Lower lobe of right lung (tissue), 2 donors: ENCODE measurements at places on chromosomes 11 and 22. TPM values are rescaled to one million over a fixed set of nuclear protein-coding genes. Genes with fewer than 3 reads are reported as not detected.

GRCh38 chr11:65695459-65696241, 16.4 kb upstream of the KAT5 start:
- no peaks in the 10 kb centered on the region for H3K27me3 ChIP-seq
- no peak overlapping the region for H3K27ac ChIP-seq

DNA sequence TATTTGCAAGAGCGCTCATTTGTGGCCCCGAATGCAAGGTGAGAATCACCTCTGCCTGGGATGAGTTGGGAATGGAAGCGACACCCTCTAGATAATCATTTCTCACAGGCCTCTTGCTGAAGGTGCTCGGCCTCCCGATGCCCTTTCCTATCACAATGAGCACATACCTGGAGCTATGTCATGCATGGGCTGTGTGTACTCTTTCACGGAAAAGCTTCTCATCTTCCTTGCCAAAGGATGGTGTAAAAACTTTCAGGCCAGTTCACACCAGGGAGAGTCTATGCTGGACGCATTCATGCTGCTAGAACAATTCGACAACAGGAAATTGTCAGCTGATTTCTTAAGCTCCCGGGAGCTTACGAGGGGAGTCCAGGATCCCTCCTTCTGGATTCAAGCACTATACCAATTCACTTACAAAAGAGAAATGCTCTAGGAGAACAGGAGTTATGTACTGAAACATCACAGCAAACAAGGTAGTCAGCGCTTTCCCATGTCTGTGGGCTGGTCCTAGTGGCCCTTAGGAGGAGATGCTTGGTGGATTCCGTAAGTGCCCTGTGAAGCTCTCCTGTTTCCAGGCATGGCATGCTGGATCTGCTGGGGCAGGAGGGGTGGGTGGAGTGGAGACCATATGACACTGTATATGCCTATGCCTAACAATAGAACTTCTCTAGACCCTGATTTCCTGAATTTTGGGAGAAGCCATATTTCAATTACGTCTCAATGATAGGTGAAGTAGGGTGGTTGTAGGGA, 53.1 kb upstream of the B3GAT1 start:
- H3K27ac ChIP-seq: no peak overlapping the region
- H3K4me3 ChIP-seq: no peak overlapping the region
- no peaks in the 10 kb centered on the region for H3K36me3 ChIP-seq

GRCh38 chr22:47121791-47122190, 359.3 kb downstream of the TBC1D22A start:
- H3K4me3 ChIP-seq: no peak overlapping the region
- H3K27ac ChIP-seq: no peak overlapping the region
- H3K27me3 ChIP-seq: no peaks in the 10 kb centered on the region
- H3K4me1 ChIP-seq: no peaks in the 10 kb centered on the region
- DNase-seq: peak; percentile 41

DNA sequence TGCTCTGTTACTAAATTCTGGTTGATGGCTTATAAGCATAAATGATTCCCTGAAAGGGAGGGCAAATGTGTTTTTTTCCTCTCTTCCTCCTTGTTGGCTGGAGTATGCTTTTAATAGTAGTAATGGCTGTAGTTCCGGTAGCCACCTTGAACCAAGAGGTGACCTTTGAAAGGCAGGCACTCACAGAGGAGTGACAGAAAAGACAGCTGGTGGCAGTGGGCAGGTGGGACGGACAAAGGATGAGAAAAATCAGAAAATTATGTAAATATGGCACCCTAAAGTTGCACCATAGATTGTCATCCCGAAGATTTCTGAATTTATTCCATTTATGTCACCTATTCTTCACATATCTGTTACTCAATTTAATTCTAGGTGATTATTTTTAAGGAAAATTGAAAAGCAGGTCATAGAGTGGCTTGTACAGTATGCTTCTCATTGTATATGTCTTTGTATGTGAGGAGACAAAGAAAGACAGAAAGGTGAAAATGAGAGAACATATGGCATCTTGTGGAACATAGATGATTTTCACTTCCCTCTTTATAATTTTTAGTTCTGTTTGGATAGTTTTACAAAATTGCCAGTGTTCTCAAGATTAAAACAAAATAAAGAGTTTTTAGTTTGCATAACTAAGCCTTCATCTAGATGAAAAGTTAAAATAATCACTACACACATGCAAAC, 17.0 kb downstream of the CASP12 start:
- H3K27me3 ChIP-seq: no peaks in the 10 kb centered on the region
- no peaks in the 10 kb centered on the region for H3K4me1 ChIP-seq

- H3K4me1 ChIP-seq: peaks cover 98% of the 10 kb centered on the region
- peaks cover 68% of the 10 kb centered on the region for H3K36me3 ChIP-seq
- no peak overlapping the region for H3K27ac ChIP-seq
- no peak for DNase-seq
- no peaks in the 10 kb centered on the region for H3K27me3 ChIP-seq
These were observed 10.3 kb downstream of the NEAT1 start for GRCh38 chr11:65432686-65433582.

GRCh38 chr22:19639610-19640135, 74.6 kb upstream of the SEPTIN5 start:
- no peak overlapping the region for H3K27ac ChIP-seq
- H3K36me3 ChIP-seq: no peaks in the 10 kb centered on the region
- H3K4me1 ChIP-seq: no peaks in the 10 kb centered on the region
- peaks cover 11% of the 10 kb centered on the region for H3K27me3 ChIP-seq

DNA sequence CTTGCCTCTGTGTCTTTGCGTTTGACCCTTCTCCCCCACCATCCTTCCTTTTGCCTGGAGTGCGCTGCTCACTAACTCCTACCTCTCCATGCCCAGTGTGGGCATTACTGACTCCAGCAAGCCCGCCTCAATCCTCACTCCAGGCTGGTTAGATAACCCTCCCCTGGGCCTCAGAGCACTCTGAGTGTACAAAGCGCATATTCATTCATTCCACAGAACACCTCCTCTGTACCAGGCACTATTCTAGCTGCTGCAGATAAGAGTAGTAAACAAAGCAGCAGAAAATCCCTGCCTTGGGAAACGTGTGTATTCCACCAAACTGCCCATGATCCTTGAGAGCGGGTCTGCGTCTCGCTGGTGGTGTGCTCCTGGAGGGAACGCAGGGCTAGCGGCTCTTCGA, 3.2 kb downstream of the SLC22A8 start:
- no peak overlapping the region for H3K27ac ChIP-seq
- no peaks in the 10 kb centered on the region for H3K36me3 ChIP-seq
- peaks cover 14% of the 10 kb centered on the region for H3K4me1 ChIP-seq
- H3K27me3 ChIP-seq: peaks cover 5% of the 10 kb centered on the region
- no peak for DNase-seq

DNA sequence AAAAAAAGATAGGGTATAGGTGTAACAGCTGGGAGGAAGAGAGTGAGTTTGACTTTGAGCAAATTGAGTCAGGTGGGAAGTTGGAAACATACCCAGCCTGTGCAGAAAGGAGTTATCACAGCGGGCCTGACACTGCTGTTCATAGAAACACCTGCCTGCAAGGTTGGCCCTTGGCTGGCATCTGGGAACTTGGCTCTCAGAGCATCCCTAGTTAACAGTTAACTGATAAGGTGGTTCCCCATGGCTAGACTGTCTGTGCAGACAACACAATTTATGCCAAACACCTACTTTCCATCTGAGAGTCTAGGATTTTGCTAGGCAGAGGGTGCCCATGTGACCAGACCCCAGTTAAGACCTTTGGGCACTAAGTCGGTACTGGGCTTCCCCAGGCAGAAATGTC, 31.4 kb downstream of the ADAMTS8 start:
- no peak overlapping the region for H3K27ac ChIP-seq
- peaks cover 12% of the 10 kb centered on the region for H3K4me1 ChIP-seq
- H3K36me3 ChIP-seq: no peaks in the 10 kb centered on the region

- peaks cover 40% of the 10 kb centered on the region for H3K4me1 ChIP-seq
- no peaks in the 10 kb centered on the region for H3K36me3 ChIP-seq
- peak overlapping the region; percentile 53 for H3K27ac ChIP-seq
- DNase-seq: no peak
These were observed 85.0 kb downstream of the CELSR1 start for GRCh38 chr22:46452195-46453005.

- H3K27ac ChIP-seq: no peak overlapping the region
- H3K36me3 ChIP-seq: no peaks in the 10 kb centered on the region
- H3K4me1 ChIP-seq: no peaks in the 10 kb centered on the region
- no peaks in the 10 kb centered on the region for H3K27me3 ChIP-seq
These were observed 321.7 kb downstream of the TMEM135 start for GRCh38 chr11:87359401-87359800.

DNA sequence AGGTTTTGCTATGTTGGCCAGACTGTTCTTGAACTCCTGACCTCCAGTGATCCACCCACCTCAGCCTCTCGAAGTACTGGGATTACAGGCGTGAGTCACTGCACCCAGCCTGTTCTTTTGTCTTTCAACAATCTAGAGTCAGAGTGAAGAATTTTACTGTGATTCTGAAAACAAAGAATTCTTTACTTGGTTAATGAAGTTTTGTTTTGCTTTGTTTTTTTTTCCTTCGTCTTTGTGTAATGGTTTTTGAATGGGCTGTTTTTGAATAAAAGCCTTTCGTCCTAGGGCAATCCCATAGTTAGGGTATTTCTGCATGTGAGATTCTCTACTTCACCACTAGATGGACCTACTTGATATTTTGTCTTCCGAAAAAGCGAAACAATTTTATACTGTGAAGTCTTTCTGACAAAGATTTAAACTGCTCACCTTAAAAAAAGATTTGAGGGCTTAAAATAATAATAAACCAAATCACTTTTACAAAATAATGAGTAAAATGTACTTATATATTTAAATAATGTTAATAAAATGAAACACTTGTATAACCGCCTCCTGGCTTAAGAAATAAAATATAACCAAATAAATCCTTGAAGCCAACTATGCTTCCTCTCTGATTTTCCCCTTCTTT, 43.4 kb upstream of the SC5D start:
- H3K27me3 ChIP-seq: no peaks in the 10 kb centered on the region
- DNase-seq: no peak
- no peaks in the 10 kb centered on the region for H3K36me3 ChIP-seq
- H3K4me3 ChIP-seq: no peak overlapping the region
- H3K27ac ChIP-seq: no peak overlapping the region
- H3K4me1 ChIP-seq: peaks cover 3% of the 10 kb centered on the region

DNA sequence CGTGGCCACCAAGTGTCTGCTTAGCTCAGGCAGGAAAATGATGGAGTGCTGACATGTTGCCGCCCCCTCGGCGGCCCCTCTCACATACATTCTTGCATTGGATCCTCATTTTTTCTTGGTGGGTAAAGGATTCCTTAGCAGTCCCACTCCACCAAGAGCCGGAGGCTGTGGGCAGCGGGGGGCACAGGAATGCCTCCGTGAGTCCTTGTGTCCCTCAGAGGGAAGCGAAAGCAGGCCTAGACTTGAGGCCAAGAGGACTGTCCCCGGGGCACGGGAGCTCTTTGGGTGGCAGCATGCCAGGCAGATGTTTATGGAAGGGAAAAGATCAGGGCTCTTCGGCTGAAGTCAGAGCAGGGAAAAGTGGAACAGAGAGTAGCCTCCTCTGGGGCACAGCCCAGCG, 21.6 kb downstream of the LRFN4 start:
- DNase-seq: no peak
- H3K36me3 ChIP-seq: no peaks in the 10 kb centered on the region
- H3K4me1 ChIP-seq: peaks cover 8% of the 10 kb centered on the region
- no peak overlapping the region for H3K4me3 ChIP-seq

DNA sequence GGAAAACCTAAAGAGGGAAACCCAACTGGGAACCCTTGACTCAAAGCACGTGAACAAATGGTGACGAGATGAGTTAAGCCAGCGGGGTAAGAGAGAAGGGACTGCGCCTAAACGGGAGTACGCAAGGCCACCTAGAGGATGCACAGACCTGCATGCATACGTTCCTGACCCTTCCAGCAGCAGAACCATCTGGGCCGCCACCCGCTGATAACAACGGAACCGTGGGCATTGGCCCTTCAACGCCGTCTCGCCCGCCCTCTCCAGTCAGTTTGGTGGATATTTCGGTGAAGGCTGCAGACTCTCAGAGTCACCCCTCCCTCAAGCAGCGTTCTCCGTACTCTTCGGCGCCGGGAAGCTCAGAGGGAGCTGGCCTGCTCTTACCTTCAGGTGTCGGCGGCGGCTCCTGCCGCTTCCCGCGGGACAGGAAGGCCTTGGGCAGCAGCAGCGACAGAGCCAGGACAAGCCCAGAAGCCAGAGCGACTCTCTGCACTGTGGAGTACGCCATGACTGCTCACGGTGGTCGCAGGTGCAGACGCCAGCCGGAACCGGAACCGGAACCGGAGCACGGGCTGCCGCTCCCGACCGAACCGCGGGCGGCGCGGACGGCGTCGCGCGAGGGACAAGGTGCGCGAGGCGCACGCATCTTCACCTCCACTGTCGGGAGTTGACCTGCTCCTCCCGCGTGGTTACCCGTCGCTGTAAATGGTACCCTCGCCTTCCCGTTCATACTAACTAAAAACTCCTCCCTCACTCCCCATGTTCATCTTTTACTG, at the start of gene RIC3:
Gene RIC3 (minus strand): TSS at position 541 of the 773 bp plus-strand sequence. CDS start 36 bp downstream, at position 505.
- peaks cover 32% of the 10 kb centered on the region for H3K27me3 ChIP-seq
- H3K4me3 ChIP-seq: peak within 1 kb of the TSS; percentile 64
- DNase-seq: peak; percentile 60
- no peaks in the 10 kb centered on the region for H3K36me3 ChIP-seq
- no peak within 1 kb of the TSS for H3K27ac ChIP-seq

GRCh38 chr22:24068377-24068680, 57.2 kb downstream of the CABIN1 start:
- no peak overlapping the region for H3K27ac ChIP-seq
- H3K36me3 ChIP-seq: peaks cover 82% of the 10 kb centered on the region
- H3K4me3 ChIP-seq: no peak overlapping the region
- no peaks in the 10 kb centered on the region for H3K27me3 ChIP-seq
- H3K4me1 ChIP-seq: no peaks in the 10 kb centered on the region
- DNase-seq: no peak

GRCh38 chr11:101456812-101457211, 127.0 kb downstream of the TRPC6 start:
- H3K4me3 ChIP-seq: no peak overlapping the region
- no peaks in the 10 kb centered on the region for H3K27me3 ChIP-seq
- no peak overlapping the region for H3K27ac ChIP-seq
- no peaks in the 10 kb centered on the region for H3K4me1 ChIP-seq

- peaks cover 14% of the 10 kb centered on the region for H3K36me3 ChIP-seq
- peaks cover 21% of the 10 kb centered on the region for H3K4me1 ChIP-seq
- peak within 1 kb of the TSS; percentile 78 for H3K27ac ChIP-seq
- H3K4me3 ChIP-seq: peak within 1 kb of the TSS; percentile 77
- peaks cover 11% of the 10 kb centered on the region for H3K27me3 ChIP-seq
These were observed at the start of gene PGGHG for GRCh38 chr11:288478-289397. Gene PGGHG (plus strand): TSS chr11:289126. CDS start chr11:289817, 691 bp downstream.

GRCh38 chr22:30396871-30397655, at the start of gene SEC14L2:
Gene SEC14L2 (plus strand): TSS chr22:30397018. CDS start chr22:30397117, 99 bp downstream.
- H3K27me3 ChIP-seq: peaks cover 22% of the 10 kb centered on the region
- no peaks in the 10 kb centered on the region for H3K36me3 ChIP-seq
- DNase-seq: peak; percentile 78
- no peak within 1 kb of the TSS for H3K27ac ChIP-seq
- peaks cover 43% of the 10 kb centered on the region for H3K4me1 ChIP-seq
- H3K4me3 ChIP-seq: peak within 1 kb of the TSS; percentile 69

- H3K27ac ChIP-seq: no peak overlapping the region
- no peak overlapping the region for H3K4me3 ChIP-seq
- H3K27me3 ChIP-seq: peaks cover 10% of the 10 kb centered on the region
- H3K4me1 ChIP-seq: peaks cover 62% of the 10 kb centered on the region
- no peak for DNase-seq
These were observed 8.3 kb downstream of the FTH1 start for GRCh38 chr11:61959114-61959513.

GRCh38 chr11:726278-727220, 20.5 kb downstream of the EPS8L2 start:
- H3K4me3 ChIP-seq: peak overlapping the region; percentile 38
- DNase-seq: peak; percentile 83
- H3K4me1 ChIP-seq: peaks cover 38% of the 10 kb centered on the region
- H3K27ac ChIP-seq: peak overlapping the region; percentile 53
- peaks cover 21% of the 10 kb centered on the region for H3K36me3 ChIP-seq
- H3K27me3 ChIP-seq: peaks cover 40% of the 10 kb centered on the region

The PLAAT5 gene
- 2.2 TPM for total RNA-seq

The PICK1 gene
- 35.4 TPM for total RNA-seq

The OVOL1 gene
- 0.89 TPM for total RNA-seq

The DEUP1 gene
- total RNA-seq: 0.68 TPM

The VSIG2 gene
- total RNA-seq: 30.5 TPM

The ESAM gene
- total RNA-seq: 131 TPM

The TRIM48 gene
- not detected for total RNA-seq

The SNX32 gene
- total RNA-seq: 0.47 TPM

The NRGN gene
- 99.1 TPM for total RNA-seq
